ENCODE measurements at places on chromosomes 11 and 22.
A peak's percentile ranks its signal among the peaks of the same experiment; 100 is the strongest.

GRCh38 chr22:46528121-46528610 lies 9.3 kb downstream of the CELSR1 start:
- DNase-seq, result no peak

DNA sequence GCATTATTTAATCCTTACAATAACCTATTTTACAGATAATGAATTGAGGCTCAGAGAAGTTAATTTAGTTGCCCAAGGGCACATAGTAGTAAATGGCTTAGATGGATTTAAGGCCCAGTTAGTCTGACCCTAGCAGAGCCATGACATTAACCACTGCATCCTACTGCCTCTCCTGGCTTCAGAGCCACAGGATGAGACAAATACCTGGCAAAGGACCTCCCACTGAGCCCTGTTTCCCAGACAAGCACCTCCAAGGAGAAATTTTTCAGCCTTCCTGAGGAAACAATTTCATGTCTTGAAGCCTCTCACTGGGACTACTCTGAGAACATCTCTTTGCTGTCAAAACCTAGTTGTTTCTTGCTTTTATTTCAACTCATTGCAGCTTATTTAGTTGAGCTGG lies 28.4 kb downstream of the IZUMO1R start:
- DNase-seq, result no peak

- DNase-seq, result no peak
Observed at GRCh38 chr22:35301372-35301874, 1.7 kb downstream of the TOM1 start.

GRCh38 chr11:61082062-61082870 lies 20.0 kb upstream of the CD5 start:
- peak; percentile 57 for DNase-seq

- DNase-seq, result no peak
Observed at GRCh38 chr11:124277804-124278203, 21.6 kb downstream of the OR8G5 start.

GRCh38 chr11:78659326-78660270 lies 84.9 kb upstream of the NARS2 start:
- DNase-seq, result no peak

GRCh38 chr11:73348838-73349237 lies 27.4 kb upstream of the RELT start:
- DNase-seq, result no peak

GRCh38 chr22:25663654-25664053 lies 78.3 kb upstream of the MYO18B start:
- DNase-seq, result no peak

DNA sequence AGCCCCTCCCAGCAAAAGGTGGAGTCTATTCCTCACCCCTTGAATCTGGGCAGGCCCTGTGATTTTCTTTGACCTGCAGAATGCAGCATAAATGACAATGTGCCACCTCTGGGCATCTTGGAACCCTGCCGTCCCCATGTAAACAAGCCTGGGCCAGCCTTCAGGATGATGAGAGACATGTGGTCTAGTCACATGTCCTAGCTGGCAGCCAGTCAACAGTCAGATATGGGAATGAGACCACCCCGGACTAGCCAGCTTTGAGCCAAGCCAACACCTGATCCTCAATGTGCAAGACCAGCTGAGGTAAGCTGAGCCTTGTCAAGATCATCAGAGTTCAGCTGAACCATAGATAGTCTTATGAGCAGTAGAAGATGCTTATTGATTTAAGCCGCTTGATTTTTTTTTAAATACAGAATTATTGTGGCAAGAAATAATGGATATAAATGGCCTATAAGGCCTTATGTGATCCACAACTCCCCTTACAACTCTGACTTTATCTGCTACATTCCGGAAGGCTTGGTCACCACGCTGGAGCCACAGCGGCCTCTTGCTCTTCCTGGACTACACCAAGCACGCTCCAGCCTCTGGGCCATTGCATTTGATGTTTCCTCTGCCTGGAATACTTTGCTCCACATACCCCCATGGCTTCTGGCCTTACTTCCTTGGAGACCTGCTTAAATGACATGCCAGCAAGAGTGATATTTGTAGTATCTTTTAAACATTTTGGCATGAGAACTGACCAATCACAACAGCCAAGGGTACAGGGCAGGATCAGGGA lies 225.9 kb upstream of the SESN3 start:
- DNase-seq, result no peak

- DNase-seq, result no peak
Observed at GRCh38 chr11:42410251-42410955, 901.4 kb upstream of the API5 start.

DNA sequence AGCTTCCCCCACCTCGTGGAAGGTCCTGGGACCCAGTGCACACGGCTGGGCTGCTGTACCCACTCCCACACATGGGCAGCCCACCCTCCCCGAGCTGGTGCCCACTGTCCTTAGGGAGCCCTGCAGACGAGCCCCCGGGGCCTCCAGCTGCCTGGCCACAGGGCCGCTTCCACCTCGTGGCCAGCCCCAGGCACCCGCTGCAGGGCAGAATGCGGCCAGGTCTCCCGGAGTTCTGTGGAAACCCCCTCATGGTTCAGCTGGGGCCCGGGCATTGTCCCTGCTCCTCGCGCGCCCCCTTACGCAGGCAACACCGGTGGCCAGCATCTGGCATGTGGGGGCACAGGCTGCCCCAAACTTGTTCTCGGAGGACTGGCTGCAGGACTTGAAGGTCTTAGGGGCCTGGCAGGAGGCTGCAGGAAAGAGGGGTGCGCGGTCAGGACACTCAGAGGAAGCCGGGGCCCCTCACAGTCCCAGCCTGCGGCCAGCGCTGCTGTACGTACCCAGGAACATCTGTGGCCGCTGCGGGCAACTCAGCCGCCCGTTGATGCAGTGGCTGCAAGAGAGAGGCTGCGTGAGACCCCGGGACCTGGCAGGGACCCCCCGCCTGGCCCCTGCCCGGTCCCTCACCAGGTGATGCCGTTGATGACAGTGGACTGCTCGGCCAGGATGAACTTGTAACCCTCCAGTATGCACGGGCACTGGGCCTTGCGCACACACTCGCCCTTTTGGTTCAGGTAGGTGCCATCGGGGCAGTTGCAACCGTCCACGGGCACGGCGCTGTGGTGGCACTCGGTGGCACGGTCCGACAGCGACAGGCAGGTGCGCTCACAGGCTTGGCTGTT lies 9.7 kb downstream of the MUC6 start:
- no peak for DNase-seq

DNA sequence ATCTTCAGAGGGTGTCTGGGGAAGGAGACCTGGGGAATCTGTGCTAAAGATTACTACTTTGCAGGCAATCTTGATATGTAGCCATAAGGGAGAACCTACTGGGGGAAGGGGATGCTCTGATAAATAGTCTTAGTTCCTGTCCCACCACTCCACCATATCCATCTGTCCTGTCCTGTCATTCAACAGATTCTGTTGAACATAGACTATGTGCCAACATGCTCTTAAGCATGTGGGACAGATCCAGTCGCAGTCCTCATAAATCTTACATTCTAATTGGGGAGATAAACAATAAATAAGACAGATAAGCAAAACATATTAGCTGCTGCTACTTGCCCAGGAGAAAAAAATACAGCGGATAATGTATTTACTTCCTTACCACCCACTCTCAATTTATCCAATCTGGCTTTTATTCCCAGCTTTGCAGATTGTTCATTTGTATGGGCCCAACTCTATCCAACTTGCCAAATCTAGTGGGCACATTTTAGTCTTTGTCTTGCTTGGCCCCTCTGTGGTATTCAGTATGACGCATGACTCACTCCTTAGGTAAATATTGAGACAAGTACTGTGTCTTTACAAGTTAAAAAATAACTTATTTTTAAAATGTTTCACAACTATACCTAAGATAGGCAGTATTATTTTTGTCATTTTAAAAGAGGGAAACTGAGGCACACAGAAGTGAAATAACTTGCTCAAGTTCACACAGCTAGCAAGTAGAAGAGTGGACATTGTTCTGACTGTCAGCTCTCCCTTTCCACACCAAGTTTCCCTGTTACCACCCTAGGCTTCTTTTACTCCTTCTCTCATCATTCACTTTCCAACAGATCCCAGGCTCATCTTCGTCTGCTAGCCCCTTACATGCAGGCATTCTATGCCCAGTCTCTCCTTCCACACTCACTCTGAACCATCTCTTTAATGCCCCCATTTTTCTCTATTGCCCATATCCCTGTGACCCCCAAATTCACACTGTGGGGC lies 133.6 kb upstream of the SESN3 start:
- DNase-seq, result no peak

- no peak for DNase-seq
Observed at GRCh38 chr11:65559951-65560537, 1.9 kb upstream of the LTBP3 start.

- DNase-seq, result peak; percentile 2
Observed at GRCh38 chr11:120130991-120131760, 6.7 kb downstream of the TRIM29 start.

DNA sequence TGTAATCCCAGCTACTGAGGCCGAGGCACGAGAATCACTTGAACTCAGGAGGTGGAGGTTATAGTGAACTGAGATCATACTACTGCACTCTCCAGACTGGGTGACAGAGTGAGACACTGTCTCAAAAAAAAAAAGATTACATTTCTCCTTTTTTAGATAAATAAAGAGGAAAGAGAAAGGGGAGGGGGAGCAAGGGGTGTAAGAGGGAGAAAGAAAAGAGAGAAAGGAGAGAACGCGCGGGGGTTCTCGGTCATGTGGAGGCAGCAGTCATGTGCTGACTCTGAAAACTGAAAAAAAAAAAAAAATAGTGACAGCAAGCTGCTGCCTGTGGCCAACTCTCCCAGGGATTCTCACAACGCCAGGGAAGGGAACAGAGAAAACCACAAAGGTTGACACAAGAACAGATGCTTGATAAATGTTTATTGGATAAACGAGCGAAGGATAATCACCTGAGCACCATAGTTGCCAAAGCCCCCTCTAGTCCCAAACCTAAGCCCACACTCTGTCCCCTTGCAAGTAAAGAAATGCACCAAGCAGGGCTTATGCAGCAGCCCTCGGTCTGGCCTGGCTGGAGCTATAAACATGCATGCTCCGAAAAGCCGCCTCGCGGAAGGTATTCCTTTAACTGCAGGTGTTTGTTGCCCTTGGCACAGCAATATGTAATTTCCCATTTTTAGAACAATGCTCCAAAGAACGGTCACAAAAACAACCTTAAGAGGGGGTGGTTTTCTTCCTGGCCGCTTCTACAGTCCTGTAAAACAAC lies 14.5 kb downstream of the SCGB1A1 start:
- DNase-seq, result no peak

DNA sequence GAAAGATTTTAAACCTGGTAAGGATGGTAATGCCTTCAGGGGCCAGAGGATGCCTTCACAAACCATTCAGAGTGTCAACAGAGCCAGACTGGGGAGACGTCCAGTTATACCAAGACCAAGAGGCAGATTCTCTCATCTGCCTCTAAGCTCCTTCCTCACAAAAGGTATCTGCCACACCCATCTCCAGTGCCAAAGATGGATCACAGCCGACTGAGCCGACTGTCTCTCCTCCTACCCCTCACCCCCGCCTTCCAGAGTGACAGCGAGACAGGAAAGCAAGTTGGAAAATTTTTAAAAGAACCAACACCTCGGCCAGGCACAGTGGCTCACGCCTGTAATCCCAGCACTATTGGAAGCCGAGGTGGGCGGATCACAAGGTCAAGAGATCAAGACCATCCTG lies 79.1 kb upstream of the AKIP1 start:
- DNase-seq, result no peak

DNA sequence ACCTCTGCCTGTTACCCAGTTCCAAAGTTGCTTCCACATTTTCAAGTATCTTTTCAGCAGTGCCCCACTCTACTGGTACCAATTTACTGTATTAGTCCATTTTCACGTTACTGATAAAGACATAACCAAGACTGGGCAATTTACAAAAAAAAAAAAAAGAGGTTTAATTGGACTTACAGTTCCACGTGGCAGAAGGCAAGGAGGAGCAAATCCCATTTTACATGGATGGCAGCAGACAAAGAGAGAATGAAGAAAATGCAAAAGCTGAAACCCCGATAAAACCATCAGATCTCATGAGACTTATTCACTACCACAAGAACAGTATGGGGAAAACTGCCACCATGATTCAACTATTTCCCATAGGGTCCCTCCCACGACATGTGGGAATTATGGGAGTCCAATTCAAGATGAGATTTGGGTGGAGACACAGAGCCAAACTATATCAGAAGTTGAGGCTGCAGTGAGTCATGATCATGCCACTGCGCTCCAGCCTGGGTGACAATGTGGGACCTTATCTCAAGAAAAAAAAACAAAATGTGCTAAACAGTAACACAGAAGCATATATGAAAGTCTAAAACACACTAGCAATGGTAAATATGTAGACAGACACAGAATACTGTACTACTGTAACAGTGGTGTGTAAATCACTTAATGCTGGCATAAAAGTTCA lies 190.3 kb upstream of the ZC3H12C start:
- no peak for DNase-seq
